ENCODE measurements at places on chromosomes 2 and 18. TPM values are rescaled to one million over a fixed set of nuclear protein-coding genes. Genes with fewer than 3 reads are reported as not detected.

MAP3K19 gene
- not detected for total RNA-seq

WIPF1 gene
- total RNA-seq: 246 TPM

SERPINB12 gene
- not detected for total RNA-seq

TMEM200C gene
- total RNA-seq: 2.5 TPM

SPHKAP gene
- 8.2 TPM for total RNA-seq

PHOSPHO2 gene
- total RNA-seq: 3.9 TPM

TMEM198 gene
- 0.39 TPM for total RNA-seq

COLEC11 gene
- total RNA-seq: 0.64 TPM

TMEFF2 gene
- total RNA-seq: not detected

PDIA6 gene
- 149 TPM for total RNA-seq

ACYP2 gene
- total RNA-seq: 18.0 TPM

FKBP1B gene
- total RNA-seq: 5.1 TPM

MATN3 gene
- total RNA-seq: not detected

MYO5B gene
- total RNA-seq: 3.3 TPM

SLC66A3 gene
- total RNA-seq: 53.8 TPM

ZRANB3 gene
- total RNA-seq: 7.1 TPM

TEX44 gene
- not detected for total RNA-seq

PTPRN gene
- not detected for total RNA-seq

RAB6C gene
- 2.0 TPM for total RNA-seq

RBFA gene
- total RNA-seq: 19.1 TPM

SLC5A7 gene
- not detected for total RNA-seq

ANKRD12 gene
- 89.7 TPM for total RNA-seq

XDH gene
- not detected for total RNA-seq

HADHB gene
- total RNA-seq: 147 TPM

DUSP11 gene
- 29.9 TPM for total RNA-seq

TMEM163 gene
- total RNA-seq: 3.8 TPM

CHST9 gene
- total RNA-seq: 11.6 TPM

ADCYAP1 gene
- 0.82 TPM for total RNA-seq

GTF3C2 gene
- total RNA-seq: 56.8 TPM

PPM1B gene
- 52.5 TPM for total RNA-seq

SERPINB11 gene
- total RNA-seq: not detected

NAT8 gene
- not detected for total RNA-seq

CFAP65 gene
- 0.28 TPM for total RNA-seq

PSME4 gene
- total RNA-seq: 84.2 TPM

CD207 gene
- not detected for total RNA-seq

FMNL2 gene
- 59.3 TPM for total RNA-seq

TOGARAM2 gene
- total RNA-seq: 3.1 TPM

NOL4 gene
- total RNA-seq: not detected

PLGLB1 gene
- 6.2 TPM for total RNA-seq

IDH1 gene
- total RNA-seq: 89.1 TPM

PROKR1 gene
- not detected for total RNA-seq

CMPK2 gene
- 14.6 TPM for total RNA-seq

SLC4A5 gene
- total RNA-seq: 3.7 TPM

DHRS9 gene
- 4.5 TPM for total RNA-seq

ATOH8 gene
- total RNA-seq: 6.4 TPM

SRD5A2 gene
- total RNA-seq: not detected

ANKRD30BL gene
- total RNA-seq: not detected

IL1F10 gene
- not detected for total RNA-seq

TSGA10 gene
- 14.0 TPM for total RNA-seq

EVA1A gene
- total RNA-seq: 29.3 TPM

Data from spleen (tissue), 13 donors.